ENCODE measurements at places on chromosomes 2 and 18. TPM values are rescaled to one million over a fixed set of nuclear protein-coding genes. Genes with fewer than 3 reads are reported as not detected.

The ALK gene
- not detected for total RNA-seq

DNA sequence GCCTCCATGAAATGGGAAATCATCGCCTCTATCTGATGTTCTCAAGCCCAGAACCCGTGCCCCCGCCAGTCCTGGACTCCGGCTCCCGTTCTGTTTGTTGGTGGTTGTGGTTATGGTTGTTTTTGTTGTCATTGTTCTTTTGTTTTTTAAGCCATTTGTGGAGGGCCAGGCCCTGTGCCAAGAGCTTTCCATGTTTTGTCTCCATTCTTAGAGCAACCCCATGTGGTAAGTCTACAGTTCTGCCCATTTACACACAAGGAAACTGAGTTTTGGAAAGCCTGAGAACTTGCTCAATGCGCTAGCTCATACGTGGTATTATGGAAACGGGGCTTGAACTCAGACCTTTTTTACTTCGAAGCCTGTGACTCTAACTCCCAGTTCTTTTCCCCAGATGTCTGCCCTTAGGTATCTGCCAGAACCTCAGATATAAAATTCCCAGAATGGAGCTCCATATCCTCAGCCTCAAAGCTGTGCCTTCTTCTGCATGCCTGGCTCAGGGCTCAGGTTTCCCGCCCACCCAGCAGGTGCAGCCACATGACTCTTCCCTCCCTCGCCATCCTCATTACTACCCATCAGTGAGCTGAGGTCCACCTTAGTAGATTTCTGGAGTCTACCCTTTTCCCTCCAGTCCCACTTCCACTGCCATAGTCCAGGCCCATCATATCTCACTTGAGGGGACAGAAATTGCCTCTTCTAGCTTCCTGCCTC lies 194.1 kb downstream of the KLHL29 start:
- no peak for DNase-seq

- DNase-seq, result peak; percentile 37
Observed at GRCh38 chr2:218344090-218344754, 12.4 kb upstream of the CATIP start.

DNA sequence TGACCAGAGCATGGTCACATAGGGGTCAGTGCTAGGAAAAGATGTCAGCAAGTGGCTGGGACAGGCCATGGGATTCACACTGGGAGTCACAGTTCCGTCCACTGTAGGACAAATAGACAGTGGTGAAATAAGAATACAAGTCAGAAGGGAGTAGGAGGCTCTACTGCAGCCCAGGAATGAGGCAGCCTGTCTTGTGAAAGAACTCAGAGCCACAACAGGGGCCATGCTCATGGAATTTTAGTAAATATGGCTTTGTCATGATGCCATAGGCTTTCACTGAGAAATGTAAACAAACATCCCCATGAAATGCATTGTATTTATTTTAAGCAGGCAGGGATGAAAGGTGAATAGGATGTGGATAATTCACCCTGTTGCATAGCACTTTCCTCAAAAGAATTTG lies 504.3 kb downstream of the SOX11 start:
- DNase-seq, result no peak

The SCLY gene
- total RNA-seq, result 10.5 TPM

Measured in mammary epithelial cell (primary cell).